ENCODE measurements at places on chromosomes 3 and 15.
A peak's percentile ranks its signal among the peaks of the same experiment; 100 is the strongest.

DNA sequence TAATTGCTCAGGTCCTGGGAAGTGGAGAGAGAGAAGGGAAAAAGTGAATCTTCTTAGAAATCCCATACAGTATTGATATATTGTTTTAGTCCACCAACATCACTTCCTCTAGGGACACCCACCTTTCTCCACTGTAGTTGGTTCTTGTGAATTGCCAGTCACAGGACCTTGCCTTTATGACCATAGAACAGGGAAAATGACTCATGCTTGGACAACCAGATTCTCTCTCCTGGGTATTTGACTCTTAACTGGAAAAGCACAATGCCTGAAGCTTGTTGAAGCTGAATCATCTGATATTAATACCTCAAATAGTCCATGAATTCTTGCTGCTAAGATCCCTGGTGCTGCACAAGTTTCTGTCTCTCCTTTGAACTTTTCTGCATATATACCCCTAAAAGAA is 32.5 kb upstream of the DCLK3 start:
- no peak for DNase-seq

DNA sequence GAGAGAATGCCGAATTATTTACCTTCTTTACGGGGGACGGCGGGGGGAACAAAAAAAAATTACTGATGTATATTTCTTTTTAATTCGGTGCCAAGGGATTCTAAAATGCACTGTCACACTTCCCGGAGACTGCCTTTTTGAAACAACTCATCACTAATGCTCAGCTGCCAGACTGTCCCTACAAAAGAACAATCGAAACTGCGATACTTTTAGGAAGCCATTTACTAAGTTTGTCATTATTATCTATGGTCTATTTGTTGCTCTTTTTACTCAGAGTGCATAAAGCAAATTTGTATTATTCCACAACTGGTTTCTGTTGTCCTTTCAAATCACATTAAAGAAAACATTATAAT is 60.8 kb downstream of the TM4SF4 start:
- no peak for DNase-seq

DNA sequence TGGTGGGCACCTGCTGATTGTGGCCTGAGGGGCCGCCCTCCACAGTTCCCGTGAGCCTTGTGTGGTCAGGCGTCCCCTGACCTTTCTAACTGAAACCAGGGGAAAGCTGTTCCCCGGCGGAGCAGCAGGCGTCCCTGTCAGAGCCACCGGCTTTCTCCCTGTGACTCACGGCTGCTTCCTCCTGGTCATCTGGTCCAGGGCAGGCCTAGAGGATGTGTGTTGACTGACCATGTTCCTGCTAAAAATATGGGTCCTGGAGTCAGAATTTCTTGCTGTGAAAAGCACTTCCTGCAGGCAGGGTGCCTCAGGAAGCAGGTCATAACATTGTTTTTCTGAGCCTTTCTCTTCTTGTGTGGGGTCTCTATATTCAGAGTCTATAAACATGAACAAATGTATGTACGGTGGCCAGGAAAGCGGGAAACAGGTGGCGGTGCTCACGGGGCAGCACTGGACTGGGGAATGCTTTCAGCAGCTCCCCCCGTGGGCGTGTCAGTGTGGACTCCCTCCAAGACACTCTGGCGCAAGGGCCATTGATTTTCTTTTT is 38.4 kb upstream of the CGNL1 start:
- no peak for DNase-seq

DNA sequence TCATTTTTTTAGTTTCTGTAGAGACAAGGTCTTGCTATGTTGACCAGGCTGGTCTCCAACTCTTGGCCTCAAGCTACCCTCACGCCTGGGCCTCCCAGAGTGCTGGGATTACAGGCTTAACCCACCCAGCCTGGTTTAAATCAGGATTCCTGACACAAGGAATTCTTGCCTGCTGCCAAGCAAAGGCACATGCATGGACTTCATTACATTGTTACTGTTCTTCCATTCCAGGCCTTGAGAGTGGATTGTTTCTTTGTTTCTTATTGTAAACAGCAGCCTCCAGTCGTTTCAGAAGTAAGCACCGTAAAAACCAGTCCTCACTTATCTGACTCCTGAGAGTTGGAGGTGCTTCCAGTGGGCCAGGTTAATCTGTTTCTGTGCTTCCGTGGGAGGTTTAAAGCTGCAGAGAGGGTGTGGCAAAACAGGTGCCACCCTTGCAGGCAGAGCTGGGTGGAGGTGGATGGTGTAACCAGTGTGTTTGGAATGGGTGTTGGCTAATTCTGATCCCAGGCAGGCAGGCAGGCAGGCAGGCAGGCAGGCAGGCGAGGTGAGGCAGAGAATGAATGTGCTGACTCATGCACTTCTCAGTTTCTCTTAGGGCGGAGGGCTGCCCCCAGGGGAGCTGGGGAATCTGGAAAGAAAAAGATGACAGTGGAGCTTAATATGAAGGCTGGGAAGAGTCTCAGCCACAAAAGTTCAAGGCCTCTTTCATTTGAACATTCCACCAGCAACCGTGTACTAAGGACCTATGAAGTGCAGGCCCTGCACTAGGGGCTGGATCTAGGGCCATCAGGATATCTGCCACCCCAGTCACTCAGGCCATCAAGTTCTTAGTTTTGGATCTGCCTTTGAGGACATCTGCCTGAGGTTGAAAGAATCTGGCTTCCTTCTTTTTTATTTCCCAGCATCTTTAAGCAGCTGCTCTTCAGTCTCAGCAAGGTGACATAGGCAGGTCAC is 37.0 kb upstream of the CDCP1 start:
- DNase-seq = no peak

DNA sequence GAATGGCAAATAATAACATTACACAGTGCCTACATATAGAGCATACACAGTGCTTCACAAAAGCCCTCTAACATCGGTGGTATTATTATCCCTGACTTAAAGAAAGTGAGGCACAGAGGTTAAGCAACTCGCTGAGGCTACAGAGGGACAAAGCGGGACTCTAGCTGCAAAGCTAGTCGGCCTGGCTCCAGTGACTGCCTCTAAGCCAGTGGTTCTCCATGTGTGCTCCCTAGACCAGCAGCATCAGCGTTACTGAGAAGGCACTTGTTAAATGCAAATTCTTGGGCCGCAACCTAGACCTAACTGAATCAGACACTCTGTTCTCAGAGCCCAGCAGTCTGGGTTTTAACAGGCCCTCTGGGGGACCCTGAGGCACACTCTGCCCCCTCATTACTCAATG is 33.1 kb upstream of the LIPC start:
- no peak for DNase-seq

DNA sequence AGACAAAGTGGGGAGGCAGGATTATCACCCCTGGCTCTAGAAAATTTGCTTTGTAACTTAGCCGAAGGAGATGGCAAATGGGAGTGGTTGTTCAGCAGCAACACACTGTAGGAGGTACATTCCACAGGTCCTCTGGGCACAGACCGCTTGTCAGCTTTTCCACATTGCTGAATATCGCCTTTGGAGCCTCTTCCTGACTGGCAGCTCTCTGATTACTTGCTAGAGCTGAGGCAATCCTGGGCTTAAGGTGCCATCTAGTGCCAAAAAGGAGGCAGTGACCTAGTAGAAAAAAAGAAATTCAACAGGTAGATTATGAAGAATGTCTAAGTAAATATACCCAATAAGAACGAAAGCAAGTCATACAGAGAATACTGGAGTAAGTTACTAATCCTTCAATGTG is 13.1 kb upstream of the SCN5A start:
- DNase-seq = no peak

GRCh38 chr15:72379856-72380430 is 4.1 kb upstream of the HEXA start:
- no peak for DNase-seq

DNA sequence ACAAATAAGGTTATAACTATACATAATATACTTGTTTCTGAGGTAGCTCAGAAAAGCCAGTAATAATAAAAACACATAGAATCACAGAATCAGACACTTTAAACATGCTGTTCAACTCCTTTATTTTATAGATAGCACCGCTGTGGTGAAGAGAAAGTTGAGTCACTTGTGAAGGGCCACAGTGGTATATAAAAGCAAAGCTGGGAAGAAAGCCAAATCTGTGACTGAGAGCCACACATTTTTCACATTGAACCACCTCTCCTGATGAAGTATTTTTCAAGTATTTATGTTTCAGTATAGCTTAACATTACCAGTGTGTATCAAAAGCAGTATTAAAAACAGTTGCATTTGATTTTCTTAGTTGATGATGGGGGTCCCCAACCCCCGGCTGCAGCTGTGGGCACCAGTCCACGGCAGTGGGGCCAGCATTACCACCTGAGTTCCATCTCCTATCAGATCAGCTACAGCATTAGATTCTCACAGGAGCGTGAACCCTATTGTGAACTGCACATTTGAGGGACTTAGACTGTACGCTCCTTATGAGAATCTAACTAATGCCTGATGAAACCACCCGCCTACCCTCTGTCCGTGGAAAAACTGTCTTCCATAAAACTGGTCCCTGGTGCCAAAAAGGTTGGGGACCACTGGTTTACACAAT is 46.2 kb downstream of the TBL1XR1 start:
- no peak for DNase-seq

GRCh38 chr15:59590027-59590426 is 21.6 kb upstream of the GCNT3 start:
- DNase-seq = no peak

- no peak for DNase-seq
Observed at GRCh38 chr3:97138914-97139541, 324.6 kb downstream of the EPHA6 start.

DNA sequence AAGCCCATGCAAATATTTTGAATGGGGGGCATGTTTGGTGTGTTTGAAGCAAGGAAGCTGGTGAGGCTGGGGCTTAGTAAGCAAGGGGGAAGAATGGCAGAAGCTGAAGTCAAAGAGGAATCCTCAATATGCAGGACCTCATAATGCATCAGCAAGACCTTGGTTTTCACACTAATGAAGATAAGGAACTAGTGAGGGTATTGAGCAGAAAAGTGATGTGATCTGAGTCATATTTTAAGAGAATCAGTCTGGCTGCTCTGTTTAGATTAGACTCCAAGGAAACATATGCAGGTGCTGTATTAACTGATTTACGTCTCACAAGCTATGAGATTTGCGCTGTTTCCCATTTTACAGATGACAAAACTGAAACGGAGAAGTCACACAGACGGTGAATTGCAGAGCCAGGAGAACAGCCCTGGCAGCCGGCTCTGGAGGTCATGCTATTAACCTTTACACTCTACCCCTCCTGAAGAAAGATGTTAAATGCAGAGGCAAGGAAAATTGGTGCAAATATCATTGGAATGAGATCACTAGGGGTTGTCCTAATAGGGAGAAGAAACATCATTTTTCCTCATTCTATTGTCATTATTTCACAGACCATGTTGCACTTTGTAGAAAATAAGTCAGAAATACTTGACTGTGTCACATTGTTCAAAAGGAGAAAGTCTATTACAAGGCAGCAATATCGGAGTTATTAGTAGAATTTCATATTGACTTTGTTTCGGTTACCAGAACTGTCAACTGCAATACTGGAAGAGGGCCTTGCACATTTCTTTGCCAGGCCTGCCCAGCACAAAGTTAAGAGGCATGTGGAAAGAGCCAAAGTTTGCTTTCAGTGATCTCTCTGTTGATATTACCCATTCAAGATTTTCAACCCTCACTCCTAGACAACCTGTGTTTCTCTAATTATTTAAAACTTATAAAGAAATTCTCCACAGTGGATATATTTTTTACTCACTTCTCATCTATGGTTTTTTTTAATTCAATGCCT is 64.9 kb downstream of the COL8A1 start:
- no peak for DNase-seq

GRCh38 chr3:14849638-14850230 is 31.0 kb downstream of the FGD5 start:
- no peak for DNase-seq

GRCh38 chr15:39211108-39211979 is 369.5 kb upstream of the THBS1 start:
- no peak for DNase-seq

GRCh38 chr3:195385526-195385925 is 57.3 kb downstream of the ACAP2 start:
- DNase-seq = no peak

DNA sequence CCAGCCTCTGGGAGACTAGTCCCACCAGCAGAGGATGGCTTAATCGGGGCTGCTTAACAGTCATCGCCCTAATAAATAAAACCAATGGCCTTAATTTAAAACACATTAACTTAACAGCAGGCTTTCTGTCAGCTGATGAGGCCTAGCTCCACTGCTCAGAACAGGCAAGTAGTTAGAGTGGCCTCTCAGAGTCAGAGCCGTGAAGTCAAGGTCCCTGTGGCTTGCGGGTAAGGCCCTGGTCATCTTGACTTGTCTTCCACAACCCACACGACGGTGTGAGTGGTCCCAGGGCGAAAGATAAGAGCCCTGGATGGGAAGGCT is 11.8 kb downstream of the XXYLT1 start:
- no peak for DNase-seq

DNA sequence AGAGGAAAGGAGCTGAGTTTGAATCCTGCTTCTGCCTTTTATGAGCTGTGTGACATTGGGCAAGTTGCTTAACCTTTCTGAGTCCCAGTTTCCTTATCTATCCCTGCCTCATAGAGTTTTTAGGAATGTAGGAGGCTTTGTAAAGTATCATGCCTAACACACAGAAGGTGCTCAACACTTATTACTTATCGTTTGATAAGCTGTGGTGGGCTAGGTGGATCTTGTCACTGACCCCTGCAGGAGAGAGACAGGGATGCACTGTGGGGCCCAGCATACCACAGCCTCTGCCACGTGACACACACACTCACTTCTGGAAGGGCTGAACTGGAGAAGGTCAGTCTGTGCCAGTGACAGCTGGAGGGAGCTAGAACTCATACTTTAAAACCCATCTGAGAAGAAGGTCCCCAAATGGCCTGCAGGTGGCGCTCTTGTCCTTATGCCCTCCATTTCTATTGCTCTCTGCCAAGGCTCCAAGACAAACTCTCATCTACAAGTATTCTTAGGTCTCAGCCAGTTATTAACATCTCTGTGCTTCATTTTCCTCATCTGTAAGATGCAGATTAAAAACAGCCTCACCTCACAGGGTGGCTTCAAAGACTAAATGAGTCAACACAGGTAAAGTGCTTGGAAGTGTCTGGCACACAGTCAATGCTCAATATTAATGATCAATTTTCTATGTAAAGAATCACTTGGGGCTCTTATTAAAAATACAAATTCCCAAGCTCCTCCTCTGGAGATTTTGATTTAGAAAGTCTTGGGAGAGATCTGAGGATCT is 57.5 kb upstream of the HACD2 start:
- DNase-seq = peak; percentile 38

All from stimulated activated CD4-positive, alpha-beta T cell treated with anti-CD3 and anti-CD28 coated beads, Interleukin-15, amount 100 ng/mL, for 48 hours (primary cell).